ENCODE measurements at places on chromosomes 16 and 17.

- no peak for DNase-seq
Measured at GRCh38 chr16:69501956-69502745, 63.6 kb upstream of the NFAT5 start.

- no peak for DNase-seq
Measured at GRCh38 chr17:32261417-32261736, 4.3 kb upstream of the RHBDL3 start.

GRCh38 chr16:89828870-89829629 lies 775 bp downstream of the SPIRE2 start:
- no peak for DNase-seq

- no peak for DNase-seq
Measured at GRCh38 chr17:3890878-3891219, 2.0 kb downstream of the CAMKK1 start.

- no peak for DNase-seq
Measured at GRCh38 chr17:34570506-34570905, 8.9 kb upstream of the TMEM132E start.

DNA sequence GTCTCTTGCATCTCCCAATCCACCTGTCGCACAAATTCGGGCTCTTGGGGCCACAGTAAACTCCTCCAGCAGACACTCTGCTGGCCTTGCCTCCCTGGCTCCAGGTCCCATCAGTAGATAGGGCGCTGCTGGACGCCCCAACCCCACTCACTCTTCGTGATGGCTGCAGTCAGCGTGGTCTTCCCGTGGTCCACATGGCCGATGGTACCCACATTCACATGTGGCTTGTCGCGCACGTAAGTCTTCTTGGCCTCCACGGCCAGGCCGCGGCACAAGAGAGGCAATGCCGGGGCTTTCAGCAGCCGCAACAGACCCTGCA lies 428 bp downstream of the TUFM start:
- DNase-seq = no peak

DNA sequence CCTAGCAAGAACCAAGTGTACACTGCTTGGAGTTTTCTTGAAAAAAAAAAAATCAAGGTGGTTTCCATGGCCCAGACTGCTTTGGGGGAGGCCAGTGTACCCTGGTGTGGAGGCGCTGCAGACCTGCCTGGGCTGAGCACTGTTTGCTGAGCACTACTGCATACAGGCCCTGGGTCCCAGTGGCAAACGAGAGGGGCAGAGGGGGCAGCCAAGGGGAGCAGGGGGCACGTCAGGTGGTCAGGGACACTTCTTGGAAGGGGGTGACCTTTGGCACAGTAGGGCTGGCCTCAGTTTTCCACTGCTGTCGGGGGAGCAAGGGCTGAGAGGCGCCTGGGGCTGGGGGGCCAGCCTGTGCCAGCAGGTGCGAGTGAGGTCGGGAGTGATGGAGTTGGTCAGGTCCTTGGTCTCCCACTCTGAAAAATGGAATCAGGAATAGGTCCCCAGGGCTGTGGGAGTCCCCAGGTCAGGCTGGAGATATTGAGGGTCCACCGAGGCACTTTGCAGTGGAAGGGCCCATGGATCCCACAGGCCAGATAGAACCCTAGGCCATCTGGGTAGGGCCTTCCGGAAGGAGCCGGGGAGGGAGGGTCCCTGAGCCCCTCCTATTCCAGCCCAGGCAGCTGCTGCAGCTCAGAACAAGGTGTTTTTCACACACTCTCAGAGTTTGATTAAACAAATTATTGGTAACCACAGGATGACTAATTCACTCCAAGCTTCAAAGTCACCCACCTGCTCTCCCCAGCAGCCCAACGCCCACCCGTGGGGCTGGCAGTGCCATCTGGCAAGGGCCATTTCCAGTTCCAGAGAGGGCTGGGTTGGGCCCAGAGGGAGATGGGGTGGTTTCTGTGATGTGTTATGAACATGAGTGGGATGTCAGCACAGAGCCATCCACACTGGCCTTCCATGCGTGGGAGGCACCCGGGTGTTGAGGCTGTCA lies 3.5 kb downstream of the ZFPM1 start:
- DNase-seq = no peak

GRCh38 chr17:50818921-50819657 lies 16.3 kb upstream of the WFIKKN2 start:
- no peak for DNase-seq

- DNase-seq = no peak
Measured at GRCh38 chr17:61015966-61016365, 338.3 kb downstream of the BCAS3 start.

GRCh38 chr17:57810721-57811637 lies 38.9 kb downstream of the MRPS23 start:
- DNase-seq = no peak

DNA sequence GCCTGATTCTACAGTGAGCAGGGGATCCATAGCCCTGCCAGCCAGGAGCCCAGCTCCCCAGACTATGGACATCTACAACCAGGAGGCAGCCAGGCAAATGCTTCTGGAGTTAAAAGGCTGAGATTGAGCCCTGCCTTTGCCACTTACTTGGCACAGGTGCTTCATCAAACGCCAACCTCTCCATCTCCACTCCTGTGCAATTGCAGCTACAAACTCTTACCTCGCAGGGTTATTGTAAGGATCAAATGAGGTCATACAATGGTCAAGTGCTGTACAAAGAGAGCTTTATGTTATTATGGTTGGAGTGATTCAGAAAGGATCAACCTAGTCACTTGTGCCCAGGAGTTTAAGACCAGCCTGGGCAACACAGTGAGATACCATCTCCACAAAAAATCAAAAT lies 9.8 kb upstream of the MYO18A start:
- no peak for DNase-seq

DNA sequence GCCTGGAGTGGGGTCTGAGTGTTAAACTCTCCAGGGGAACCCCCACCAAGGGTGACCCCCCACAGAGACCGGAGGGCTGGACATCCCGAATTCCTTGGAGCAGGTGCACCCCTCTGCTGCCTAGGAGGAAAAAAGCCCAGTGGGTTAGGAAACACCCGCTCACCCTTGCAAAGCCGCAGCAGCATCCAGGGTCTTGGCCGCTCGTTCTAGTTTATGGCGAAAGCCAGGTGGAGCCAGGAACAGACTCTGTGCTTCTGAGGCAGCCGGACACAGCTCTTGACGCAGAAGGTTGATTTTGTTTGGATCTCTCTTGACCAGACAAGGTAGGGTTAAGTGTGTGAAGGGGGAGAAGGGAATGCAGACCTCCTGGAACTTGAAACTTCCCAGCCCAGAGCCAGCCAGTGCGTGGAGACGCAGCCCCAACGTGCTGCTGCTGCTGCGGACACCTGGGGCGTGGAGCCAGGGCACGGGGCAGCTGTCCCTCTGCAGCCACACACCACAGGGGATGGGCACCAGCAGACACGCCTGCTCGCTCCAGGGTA lies 154.5 kb downstream of the LAT start:
- DNase-seq = no peak

DNA sequence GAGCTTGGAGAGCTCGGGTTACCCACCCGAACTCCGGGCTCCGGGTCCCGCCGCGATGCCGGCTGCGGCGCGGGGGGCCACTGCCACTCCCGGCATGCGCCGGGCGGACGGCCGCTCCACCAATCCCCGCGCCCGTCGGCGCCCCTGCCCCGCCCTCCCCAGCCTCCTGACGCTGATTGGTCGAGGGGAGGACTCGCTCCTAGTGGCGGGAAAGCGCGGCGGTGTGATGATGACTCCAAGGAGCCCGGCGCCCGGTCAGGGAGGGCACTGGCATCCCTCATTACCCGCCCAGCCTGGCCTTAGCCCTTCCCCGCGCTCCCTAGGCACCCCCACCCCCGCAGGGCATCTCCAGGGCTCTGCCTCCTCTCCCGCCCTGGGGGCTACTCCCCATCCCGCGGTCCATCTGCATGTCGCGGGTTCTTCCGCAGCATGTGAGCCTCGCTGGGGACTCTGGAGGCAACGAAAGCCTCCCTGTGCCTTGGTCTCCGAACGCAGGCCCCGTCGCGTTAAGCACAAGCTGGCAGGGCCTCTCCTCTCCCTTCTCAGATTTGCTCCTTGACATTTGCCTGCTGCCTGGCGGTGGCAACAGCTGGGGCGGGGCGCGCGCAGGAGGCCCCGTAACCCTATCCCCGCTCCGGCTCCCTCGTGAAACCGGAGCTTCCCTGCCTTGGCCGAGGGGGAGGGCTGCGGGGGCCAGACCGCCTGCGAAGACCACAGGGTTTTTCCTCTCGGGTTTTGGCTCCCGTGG lies 1.7 kb downstream of the ATP2A1 start:
- DNase-seq = peak; percentile 48

DNA sequence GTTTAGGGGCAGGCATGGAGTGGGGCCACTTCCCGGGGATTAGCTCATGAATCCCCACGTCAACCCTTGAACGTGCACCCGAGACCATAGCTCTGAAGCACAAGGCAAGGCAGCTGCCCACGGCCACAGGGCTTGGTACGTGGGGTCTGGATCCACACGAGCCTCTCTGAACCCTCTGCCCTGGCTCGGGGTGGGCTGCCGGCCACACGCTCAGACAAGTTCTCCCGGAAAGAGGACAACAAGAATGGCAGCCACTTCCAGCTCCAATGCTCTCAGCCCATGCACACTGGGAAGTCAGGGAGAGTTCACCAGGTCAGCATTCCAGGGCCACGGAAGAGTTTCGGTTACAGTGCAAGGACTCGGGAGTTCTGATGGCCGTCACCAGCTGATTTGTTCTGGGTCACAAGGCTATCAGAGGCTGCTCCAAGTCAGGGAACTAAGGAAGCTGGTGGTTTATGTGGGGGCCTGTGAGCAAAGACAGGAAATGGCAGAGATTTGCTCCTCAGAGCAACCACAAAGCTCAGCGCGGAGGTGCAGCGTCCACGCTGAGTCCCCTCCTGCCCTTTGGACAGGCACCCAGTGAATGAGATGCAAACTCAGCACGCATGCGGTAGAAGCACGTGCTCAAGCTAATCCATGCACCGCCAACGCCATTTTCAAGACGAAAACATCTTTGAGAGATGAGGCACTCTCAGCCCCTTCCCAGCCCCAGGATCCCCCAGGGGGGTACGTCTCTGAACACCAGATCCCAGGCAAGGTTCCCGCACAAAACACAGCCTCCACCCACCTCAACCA lies 356.4 kb downstream of the FOXL1 start:
- DNase-seq = no peak

- no peak for DNase-seq
Measured at GRCh38 chr16:65101009-65101408, 20.9 kb downstream of the CDH11 start.

GRCh38 chr16:4407543-4408322 lies 8.7 kb downstream of the CORO7 start:
- no peak for DNase-seq

GRCh38 chr16:590815-591200 lies 942 bp downstream of the RAB40C start:
- DNase-seq = no peak

DNA sequence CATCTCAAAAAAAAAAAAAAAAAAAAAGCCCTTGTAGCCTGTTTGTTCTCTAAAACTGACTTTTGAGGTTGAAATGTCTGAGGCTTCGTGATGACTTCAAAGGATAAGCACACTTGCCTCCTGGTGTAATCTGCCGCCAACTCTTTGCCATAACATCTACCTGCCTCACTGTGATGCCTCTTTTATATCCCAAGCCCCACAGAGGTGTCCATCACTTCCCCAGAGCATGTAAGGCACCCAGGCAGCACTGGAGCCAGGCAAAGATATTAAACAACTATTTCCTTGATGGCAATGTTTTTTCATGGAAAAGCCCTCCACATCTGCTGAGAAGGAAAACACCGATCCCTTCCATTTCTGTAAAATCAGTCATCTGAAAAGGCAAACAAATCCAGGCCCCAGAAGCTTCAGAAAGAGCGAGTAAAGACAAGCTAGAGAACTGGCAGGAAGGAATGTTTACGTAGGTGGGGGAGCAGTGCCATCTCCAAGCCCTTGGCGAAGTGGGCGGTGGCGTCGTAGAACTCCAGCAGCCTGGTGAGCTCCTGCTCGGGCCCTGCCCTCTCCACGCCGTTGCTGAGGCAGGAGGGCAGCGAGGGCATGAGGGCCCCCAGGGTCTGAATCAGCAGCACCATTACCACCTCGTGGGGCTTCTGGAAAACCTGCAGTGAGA lies 28.6 kb downstream of the COG7 start:
- no peak for DNase-seq

Data from skeletal muscle cell (primary cell).